WERI-Rb-1 (cell line): ENCODE measurements at places on chromosomes 1 and 21.

DNA sequence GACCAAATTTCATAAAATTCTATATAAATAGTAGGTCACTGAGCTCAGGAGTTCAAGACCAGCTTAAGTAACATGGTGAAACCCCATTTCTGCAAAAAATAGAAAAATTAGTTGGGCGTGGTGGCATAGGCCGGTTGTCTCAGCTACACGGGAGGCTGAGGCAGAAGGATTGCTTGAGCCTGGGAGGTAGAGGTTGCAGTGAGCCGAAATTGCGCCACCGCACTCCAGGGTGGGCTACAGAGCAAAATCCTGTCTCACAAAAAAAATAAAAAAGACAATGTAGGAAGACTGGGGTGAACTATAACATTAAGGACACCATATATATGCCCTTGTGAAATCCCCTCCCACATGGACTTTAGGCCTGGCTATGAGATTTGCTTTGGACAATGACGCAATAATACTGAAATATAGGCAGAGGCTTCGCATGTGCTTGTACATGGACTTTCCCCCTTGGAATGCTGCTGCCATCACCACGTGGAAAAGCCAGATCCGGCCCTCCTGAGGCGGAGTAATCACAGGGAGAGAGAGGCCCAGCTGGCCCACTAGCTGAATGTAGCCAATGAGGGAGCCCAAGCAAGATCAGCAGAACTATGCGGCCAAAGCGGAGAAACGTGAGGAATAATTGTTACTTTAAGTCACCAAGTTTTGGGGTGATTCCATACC is 13.1 kb upstream of the USP1 start:
- DNase-seq = no peak

- no peak for DNase-seq
Measured at GRCh38 chr1:37282764-37283163, 191.6 kb upstream of the ZC3H12A start.

DNA sequence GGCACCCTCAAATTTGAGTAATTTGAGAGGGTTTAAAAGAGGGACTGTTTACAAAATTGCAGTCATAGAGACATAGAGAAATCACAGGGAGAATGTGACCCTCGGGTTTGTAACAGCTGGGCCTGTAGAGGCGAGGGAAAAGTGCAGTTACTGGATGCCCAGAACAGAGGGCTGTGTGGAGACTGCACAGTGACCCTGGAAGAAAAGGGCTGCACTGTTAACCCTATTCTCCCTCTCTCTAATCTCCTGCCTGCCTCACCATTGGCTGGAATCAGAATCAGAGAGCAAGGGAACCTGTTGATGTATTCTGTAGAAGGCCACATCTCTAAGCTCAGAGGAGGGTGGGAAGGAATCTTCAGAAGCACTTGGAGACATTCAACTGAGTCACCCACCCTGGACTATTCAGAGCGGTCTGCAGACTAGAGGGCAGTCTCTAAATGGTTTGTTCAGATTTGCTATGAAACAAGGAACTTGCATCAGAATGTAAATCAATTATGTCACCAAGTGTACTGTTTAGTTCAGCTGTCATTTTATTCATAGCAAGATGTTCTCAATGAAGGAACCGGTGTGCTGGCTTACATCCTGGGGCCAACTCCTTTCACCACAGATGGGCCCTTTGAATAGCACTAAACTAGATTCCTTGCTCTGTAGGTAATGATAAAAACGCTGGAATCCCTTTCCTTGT is 132.2 kb upstream of the HOOK1 start:
- DNase-seq = no peak

- DNase-seq = no peak
Measured at GRCh38 chr1:8339203-8339600, 21.3 kb downstream of the SLC45A1 start.

DNA sequence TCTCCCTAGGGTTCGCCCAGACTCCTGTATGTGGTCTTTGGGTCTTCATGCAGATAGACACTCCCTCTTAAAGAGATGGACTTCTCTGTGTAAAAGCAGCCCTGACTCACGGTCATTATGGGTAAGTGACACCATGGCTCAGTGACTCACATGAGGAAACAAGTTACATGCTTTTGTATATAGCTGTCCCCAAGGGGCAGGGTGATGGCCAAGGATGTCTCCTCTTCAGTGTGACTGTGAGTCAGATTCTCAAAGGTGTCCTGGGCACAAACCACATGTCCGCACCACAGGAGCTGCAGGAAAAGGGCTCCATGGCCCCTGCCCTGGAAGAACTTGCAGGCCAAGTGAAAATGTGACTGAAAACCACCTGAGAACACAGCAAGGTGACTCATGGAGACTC is 380.4 kb downstream of the NPHP4 start:
- DNase-seq = no peak

- no peak for DNase-seq
Measured at GRCh38 chr1:175054736-175055135, 12.9 kb upstream of the TNN start.

- no peak for DNase-seq
Measured at GRCh38 chr1:58597076-58597475, 20.0 kb upstream of the TACSTD2 start.

GRCh38 chr1:235935235-235936225 is 68.8 kb upstream of the LYST start:
- DNase-seq = no peak

DNA sequence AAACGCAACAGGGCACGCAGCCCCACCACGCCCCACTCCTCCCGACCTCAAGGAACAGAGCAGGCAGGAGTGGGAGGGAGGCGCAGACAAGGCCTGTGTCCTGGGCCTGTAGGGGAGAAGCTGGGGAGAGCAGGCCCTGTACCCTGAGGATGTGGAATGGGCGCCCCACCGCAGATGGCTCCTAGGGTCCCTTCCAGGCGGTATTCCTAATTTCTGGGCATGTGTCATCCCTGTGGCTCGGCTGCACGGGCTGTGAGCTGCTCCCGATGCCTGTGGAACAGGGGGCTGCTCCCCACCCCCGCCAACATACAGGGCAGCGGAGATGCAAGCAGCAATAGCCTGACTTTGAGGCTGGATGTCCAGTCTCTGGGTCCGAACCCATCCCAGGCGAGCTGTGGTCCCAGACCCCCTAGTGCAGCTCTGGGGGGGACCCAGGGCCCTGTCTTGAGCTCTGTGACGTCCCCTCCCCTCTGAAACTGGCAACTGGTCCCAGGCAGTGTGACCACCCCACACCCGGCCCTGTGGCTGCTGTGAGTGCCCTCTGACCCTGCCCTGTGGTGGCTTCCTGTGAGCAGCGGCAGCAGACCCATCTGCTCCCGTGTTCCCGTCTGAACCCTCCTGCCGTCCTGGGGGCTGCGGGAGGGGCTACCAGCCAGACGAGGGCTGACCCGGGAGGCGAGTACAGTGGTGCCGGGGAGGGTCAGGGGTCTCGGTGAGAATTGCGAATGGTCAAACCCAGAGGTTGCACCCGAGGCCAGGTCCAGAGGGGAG is 13.9 kb upstream of the COL6A2 start:
- DNase-seq = no peak

DNA sequence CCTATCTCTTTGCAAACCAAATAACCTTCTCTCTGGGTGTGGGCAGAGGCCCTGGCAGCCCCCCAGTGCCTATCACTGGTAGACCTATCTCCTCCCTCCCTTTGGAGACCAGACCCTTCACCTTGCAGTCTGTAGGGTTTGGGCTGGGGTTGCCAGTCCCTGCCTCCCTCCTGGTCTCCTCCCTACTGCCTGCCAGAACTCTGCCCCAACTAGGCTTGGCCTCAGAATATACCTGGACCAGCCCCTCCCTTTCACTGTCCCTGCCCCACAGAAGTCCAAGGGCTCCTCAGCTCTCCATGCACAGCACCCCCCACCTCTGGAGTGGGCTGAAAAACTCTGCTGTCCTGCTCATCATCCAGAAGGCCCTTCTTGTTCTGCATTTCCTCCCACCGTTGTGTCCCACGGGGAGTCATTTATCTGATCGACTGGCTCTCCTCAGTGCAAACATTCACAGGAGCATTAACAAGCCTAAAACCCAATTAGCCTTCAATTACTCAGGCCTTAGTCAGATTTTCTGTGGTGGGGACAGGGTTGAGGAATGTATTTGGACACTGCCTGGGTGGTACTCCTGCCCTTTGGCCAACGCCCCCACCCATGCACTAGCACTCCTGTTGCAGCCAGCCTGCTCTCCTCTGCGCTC is 27.7 kb upstream of the DMBX1 start:
- DNase-seq = no peak

DNA sequence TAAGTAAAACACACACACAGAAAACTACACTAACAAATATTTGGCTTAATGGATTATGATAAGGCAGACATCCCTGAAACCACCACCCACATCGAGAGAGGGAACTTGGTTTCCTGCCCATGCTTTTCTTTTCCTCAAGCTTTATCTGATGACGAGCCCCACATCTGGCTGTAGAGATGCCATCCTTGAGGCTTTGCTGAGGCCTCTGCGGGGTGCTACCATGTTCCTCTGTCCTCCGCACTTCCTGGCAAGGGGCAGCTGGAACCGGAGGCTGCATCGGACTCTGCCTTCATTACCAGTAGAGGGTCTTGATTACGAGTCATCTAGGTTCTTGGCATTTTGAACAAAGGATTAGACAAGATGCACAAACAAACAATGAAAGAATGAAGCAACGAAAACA is 21.7 kb upstream of the C1orf174 start:
- peak; percentile 4 for DNase-seq

- no peak for DNase-seq
Measured at GRCh38 chr1:162943622-162944021, 82.6 kb upstream of the CCDC190 start.

DNA sequence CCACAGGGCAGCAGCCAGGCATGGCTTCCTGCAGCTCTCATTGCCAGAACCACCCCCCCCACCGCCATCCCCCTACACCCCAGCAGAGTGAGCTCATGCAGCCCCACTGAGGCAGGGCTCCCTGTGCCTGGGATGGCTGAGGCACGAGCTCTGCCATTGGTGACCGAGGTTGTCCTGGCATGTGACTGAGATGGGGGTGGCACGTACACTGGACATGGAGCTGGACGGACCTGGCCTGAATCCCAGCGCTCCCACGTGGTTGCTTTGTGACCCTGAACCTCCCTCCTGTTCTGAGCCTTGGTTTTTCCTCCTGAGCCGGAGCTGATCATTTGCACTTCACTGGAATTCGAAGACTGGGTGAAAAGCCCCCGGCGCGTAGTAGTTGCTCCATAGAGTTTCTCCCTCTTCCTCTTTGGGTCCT is 28.3 kb downstream of the ALPL start:
- DNase-seq = no peak

- no peak for DNase-seq
Measured at GRCh38 chr1:8939362-8939995, 6.2 kb upstream of the CA6 start.

GRCh38 chr1:87318806-87319205 is 9.9 kb upstream of the LMO4 start:
- no peak for DNase-seq

- no peak for DNase-seq
Measured at GRCh38 chr1:15966081-15966955, 9.6 kb downstream of the ZBTB17 start.

GRCh38 chr1:43039228-43040055 is 80.8 kb upstream of the SLC2A1 start:
- no peak for DNase-seq

DNA sequence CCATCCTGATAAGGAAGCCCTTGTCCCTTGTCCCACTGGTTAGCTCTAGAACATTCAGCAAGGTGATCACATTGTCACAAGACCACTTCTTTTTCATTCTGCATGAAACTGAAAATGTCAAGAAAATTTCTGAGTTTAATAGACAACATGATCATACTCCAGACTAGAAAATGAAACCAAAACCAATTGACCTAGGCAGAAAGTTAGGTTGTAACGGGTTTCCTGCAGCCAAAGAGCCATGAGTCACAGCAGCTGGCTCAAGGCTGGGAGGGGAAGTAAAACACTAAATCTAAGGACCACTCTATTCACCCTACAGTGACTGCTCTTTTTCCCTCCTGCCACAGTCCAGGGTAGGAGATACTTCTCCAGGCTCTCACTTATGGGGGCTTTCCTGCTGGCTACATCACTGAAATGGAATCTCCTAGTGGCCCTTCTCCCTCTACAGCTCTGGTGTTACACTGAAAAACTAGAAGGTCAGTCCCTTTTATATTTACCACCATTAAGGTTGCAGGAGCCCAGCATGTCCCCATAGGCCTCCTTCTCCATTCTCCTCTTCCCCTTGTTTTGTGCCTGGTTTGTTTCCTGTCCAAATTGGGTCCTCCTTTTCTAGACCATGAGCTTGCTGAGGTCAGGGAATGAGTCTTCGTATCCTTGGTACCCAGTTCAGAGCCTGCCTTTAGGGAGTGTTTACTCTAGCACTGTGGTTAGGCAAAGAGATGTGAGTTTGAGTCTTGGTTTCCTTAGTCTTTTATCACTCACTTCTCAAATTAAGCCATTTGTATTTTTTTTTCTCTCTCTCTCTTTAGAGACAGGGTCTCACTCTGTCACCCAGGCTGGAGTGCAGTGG is 236.5 kb upstream of the JUN start:
- DNase-seq = no peak

DNA sequence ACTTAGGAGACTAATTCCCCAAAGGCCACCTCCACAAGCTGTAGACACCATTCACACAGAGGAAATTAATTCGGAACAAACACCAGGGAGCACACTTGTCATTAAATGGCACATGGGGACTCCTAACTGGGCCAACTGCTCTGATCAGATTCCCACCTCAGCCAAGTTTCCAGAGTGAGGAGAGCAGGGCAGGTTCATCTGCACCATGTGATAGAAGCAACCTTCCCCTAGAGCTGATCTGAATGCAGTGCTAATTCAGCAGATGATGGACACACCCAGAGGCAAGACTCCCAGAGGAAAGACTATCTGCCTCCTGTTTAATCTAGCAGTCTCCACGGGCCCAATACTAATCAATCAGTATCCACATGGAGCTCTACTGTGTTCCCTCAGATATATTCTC is 147.0 kb downstream of the VAV3 start:
- DNase-seq = no peak

GRCh38 chr1:95169548-95169947 is 52.4 kb downstream of the TLCD4 start:
- DNase-seq = no peak

DNA sequence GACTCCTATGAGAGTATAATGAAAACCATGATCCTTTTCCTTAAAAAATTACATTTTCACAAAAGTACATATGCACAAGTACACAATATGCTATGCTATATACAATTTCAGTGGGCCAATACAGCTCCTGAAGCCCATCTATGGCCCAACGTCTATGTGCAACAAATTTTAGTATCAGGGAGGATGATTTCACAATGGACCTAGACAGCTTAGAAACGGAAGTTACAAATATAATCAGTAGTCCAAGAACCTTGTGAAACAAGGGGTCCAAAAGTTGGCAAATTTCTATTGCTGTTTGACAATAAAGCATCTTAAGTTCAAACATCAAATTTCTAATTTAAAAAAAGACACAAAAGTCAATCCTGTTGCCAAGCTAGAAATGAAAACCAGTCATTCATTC is 87.0 kb downstream of the DPYD start:
- no peak for DNase-seq

DNA sequence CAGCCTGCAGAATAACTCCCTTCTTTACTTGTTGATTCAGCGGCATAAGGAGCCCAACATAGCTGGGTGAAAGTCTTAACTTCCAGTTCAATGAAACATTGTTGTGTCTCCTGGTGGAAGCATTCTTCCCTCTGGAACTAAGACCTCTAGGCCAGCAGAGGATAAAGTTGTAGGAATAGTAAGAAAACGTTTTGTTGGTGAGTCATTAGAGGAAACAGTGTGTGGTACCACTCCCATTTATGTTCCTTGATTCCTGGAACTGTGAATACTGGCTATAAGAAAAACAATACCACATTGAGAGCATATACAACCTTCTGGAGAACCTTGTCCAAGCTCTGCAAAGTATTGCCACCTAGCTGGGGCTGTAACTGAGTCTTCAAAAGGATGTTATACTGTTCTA is 737.4 kb upstream of the ZP4 start:
- no peak for DNase-seq
